ENCODE measurements at places on chromosomes 4 and X.

DNA sequence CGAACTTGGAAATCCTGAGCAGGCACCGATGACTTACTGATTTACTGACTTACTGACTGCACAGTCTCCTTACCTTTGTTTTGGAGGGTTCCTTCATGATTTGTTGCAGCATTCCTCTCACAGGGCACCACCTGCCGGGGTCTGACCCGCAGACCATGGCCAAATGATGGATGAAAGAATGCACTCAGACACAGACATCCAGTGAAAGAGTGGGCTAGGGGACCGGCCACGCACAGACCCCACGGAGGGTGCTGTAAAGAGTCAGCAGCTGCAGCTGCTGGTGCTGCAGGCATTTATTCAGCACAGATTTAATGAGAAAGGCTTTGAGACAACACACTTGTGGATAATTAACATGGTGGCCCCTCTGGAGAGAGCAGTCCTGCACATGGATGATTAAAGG lies 3.4 kb downstream of the MAGEB5 start:
- DNase-seq, result no peak

GRCh38 chr4:157978680-157979361 lies 194.0 kb downstream of the GASK1B start:
- DNase-seq, result no peak

DNA sequence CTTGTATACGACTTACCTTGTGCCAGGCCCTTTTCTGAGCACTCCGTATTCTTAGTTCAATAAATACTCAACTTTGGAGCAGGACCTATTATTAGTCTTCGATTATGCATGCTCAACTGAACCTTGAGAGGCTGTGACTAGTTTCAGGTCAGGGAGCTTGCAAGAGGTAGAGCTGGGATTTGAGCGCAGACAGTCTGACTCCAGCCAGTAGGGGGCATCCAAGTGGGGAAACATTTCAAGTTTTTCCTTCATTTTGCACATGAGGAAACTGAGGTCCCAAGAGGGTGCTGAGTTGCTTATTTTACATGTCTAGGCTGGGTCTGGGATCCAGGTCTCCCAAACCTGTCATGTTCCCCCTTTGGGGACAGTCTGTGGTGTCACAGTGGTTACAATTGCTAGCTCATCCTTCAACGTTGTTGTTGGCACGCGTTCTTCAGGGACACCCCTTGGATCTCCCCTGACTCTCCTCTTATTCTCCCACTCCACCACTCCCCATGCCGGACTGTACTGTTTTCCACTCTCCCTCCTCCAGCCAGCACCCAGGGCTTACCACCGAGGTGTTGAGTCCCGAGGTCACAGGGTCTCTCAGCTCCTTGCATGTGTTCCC lies 6.7 kb upstream of the PRICKLE3 start:
- no peak for DNase-seq

GRCh38 chr4:174696657-174697056 lies 132.4 kb downstream of the GLRA3 start:
- no peak for DNase-seq

- no peak for DNase-seq
Observed at GRCh38 chr4:68658672-68659071, 11.8 kb downstream of the UGT2B15 start.

- no peak for DNase-seq
Observed at GRCh38 chrX:82237328-82237727, 1035.4 kb downstream of the SH3BGRL start.

GRCh38 chr4:32022071-32022470 lies 1301.9 kb downstream of the PCDH7 start:
- DNase-seq, result no peak

DNA sequence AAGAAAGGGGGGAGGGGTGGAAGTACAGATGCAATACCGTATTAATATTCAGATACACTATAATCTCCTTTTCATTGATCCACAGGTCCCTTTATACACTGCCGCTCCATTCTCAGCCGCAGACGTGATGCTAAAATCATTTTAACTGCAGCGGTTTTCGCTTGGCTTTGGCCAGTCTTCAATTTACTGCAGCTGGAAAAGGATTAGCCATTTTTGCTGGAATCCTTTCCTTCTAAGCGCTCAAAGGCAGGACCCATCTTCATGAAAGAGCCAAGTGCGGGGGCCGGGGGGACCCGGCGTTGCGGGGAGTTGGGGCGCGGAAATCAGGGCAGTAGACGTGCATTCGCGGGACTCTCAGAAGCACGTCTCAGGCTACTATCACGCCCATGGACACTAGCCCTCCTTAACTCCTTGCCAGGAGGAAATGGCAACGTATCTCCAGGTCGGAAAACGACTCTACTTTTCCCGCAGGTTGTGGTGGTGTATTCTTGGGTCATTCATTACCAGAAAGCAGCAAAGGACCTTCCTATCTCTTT lies 1.7 kb upstream of the PCDH10 start:
- DNase-seq, result no peak

- no peak for DNase-seq
Observed at GRCh38 chr4:24369507-24370029, 214.8 kb downstream of the DHX15 start.

- peak; percentile 20 for DNase-seq
Observed at GRCh38 chrX:24395775-24396174, 35.3 kb downstream of the SUPT20HL1 start.

DNA sequence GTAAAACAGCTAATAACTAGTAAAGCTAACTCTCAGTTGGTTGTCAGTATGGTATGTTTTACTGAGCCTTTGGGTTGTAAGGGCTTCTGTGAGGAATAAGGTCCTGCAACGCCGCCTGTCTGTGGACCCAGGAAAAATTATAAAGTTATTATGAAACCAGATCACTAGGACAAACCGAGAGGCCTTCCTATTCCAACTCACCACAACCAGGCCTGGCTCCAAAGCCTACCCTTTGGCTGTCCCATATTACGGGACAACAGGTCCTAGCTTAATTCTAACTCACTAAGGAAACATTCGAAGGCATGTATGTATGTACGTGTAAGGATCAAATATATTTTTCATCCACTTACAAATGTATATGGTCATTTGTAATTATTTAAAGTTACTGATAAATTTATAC lies 1.4 kb downstream of the ANKRD17 start:
- DNase-seq, result peak; percentile 38

GRCh38 chr4:22014222-22014741 lies 65.7 kb upstream of the KCNIP4 start:
- no peak for DNase-seq

GRCh38 chr4:5370286-5370685 lies 319.0 kb downstream of the STK32B start:
- no peak for DNase-seq

- no peak for DNase-seq
Observed at GRCh38 chr4:172042714-172043114, 229.5 kb downstream of the GALNTL6 start.

- no peak for DNase-seq
Observed at GRCh38 chr4:175929441-175929840, 117.4 kb upstream of the GPM6A start.

GRCh38 chr4:57043347-57044251 lies 64.9 kb downstream of the POLR2B start:
- no peak for DNase-seq

- DNase-seq, result no peak
Observed at GRCh38 chrX:85591536-85591935, 212.1 kb upstream of the POF1B start.

DNA sequence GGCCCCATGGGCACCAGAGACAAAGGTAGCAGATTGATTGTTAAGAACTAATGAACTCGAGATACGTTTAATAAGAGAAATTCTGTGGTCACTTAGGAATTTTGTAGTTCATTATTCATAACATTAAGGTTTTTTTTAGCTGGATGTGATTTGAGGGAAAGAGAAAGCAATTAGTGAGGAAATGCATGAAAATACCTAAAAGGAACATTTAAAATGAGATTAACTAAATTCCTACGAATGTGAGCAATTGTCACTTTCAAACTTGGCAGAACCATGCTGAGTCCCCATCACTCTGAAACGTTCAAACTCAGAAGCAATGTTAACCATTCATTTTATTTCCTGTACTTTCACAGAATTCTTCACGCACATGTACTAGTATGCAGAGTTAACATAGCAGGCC lies 5.9 kb downstream of the PRMT9 start:
- no peak for DNase-seq

DNA sequence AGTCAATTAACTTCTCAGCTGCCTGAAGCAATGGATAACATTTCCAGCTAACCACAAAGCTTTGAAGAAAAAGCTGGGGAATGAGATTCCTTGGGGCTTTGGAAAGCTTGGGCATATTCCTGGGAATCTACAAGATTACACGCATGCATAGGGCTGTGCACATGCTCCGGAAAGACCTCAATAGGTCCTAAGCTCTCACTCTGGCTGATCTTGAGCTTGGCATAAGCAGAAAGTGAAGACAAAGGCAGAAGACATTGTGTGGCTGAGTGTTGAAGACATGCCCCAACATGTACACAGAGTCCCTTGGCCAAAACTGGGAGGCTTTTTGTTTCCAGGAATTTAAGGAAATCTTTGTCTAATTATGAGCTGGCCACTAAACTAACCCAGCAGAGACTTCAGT lies 31.2 kb downstream of the ATG4A start:
- DNase-seq, result no peak

- DNase-seq, result no peak
Observed at GRCh38 chrX:17081968-17082367, 135.5 kb downstream of the REPS2 start.

GRCh38 chrX:103254171-103254824 lies 657 bp downstream of the TCEAL8 start:
- DNase-seq, result no peak

DNA sequence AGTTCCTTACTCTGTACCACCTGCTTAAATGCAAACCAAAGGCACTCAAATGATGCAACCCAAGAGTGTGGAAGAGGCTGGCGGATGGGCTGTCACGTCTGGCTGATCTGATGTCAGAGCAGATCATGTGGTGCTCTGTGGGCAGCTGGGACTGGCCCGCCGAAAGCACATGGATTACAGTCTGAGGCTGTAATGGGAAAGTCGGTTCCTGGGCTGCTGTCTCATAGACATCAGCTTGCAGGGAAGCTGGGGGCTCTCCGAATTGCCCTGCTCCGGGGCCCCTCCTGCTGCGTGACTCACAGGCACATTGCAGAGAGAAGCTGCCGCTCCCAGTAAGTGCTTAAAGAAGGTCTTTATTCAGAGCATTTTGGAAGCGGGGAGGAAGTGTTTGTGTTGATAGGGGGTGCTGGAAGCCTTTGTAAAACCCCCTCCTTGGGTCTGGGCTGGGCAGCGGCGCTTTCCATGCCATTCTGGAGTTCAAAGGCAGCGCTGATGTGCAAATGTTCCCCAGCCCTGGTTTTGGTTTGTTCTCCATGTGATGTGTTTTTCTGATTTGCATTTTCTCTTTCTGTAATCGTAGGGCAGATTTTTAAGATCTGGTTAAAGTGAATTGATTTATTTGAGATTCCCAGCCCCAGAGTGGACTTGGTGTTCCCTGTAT lies 181.1 kb downstream of the LARP7 start:
- DNase-seq, result peak; percentile 17

GRCh38 chr4:21768349-21769310 lies 179.9 kb downstream of the KCNIP4 start:
- DNase-seq, result no peak

- DNase-seq, result peak; percentile 46
Observed at GRCh38 chr4:108036213-108036612, 46.5 kb downstream of the HADH start.

- DNase-seq, result no peak
Observed at GRCh38 chr4:139776235-139776634, 110.6 kb downstream of the MGST2 start.

DNA sequence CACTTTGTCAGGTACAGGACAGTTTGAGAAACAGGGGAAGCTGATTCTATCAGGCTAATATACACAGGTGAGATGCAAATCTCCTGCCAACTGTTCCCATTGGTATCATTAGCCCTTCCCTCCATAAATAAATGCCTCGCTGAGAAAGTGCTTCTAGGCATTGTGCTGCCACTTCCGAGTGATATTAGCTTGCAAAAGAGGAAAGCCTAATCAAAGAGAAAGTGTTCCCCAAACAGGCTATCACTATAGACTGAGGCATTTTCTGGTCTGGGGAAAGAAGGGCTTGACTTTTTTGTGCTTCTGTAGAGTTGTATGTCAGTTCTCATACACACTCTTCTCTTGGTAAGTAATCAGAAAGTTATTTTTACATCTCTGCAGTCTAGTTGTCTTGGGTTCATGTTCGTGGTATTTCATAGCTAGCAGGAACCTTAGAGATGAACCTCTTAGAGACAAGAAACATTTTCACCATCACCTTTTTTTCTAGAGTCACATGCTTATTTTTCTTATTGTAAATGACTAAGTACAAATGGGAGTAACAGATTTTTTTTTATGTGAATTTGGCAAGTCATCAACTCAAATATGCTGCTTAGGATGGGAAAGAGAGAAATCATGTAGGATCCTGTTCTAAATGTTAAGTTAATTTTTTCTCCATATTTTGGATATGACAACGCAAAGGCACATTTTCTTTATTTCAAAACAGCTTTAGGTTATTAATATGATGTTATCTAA lies 1009.8 kb downstream of the ADGRL3 start:
- DNase-seq, result no peak

GRCh38 chr4:54140287-54140686 lies 40.3 kb downstream of the GSX2 start:
- DNase-seq, result no peak

DNA sequence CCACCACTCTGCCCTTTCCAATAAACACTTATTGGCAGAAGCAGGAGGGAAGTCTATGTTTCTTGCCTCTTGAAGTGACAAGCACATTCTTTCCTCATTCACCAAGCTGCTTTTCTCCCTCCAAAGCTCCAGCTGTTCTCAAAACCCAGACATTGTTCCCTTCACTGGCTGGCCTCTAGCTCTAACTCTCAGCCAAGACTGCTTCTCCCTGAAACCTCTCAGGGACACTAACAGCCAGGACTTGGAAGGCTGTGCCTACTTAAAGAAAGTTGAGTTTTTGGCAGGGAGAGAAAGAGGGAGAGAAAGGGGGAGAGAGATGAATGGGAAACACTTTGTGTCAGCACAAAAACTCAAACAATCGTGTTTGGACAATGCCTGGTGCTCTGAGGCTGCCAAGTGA lies 99.5 kb downstream of the COX18 start:
- DNase-seq, result no peak

DNA sequence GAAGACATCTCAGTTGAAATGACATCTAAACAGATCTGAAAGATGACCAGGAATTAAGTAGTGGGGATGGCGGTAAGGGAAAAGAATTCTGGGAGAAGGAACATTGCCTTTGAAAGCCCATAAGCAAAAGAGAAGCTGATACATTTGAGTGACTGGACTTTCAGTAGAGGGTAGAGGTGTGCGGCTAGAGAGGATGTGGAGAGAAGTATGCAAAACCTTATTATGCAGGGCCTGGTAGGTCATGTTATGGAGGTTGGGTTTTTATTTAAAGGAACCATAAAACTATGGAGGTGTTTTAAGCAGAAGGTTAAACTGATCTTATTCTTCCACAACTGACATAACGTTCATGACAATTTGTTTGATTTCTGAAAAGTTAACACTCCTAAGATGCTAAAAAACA lies 36.3 kb downstream of the RPS6KA3 start:
- no peak for DNase-seq

- DNase-seq, result no peak
Observed at GRCh38 chr4:77093401-77093800, 17.6 kb upstream of the CCNI start.

DNA sequence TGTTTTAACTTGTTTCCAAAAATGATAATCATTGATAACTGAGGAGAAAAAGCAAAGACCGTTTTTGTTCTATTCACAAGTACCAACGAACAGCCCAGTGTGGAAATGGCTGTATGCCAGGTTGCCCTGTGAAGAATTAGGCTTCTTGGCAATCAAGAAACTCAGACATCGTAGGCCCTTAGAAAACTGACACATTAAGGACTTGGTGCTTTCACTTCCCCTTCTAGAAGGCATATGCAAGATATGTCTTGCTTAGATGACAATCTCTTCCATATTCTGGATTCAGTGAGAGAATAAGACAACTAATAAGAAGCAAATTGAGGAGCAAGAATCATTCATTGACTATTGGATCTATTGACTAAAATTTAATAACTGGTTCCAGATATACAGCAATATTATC lies 56.6 kb downstream of the ANAPC10 start:
- DNase-seq, result no peak

All from stimulated activated CD4-positive, alpha-beta T cell treated with anti-CD3 and anti-CD28 coated beads, Interleukin-12 subunit alpha, Interleukin-12 subunit beta, amount 100 ng/mL, for 24 hours (primary cell).